ENCODE measurements at places on chromosomes 6 and 20.
A peak's percentile ranks its signal among the peaks of the same experiment; 100 is the strongest.

DNA sequence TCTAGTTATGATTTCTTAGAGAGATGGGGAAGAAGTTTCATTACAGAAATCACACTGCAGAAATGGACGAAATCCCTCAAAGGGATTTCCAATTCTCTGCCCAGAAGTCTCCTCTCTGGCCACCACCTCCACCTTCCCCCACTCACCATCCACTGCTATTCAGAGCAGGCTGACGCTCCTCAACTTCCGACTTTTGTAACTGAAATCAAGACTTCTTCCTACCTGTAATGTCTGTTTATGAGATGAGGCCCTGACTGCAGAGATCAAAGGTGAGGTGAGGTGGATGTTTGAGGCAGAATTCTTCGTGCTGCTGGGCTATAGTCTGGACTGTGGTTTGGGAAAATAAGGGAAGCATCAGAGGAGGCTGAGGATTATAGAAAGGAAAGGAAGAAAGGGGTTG lies 385.2 kb upstream of the ARID1B start:
- DNase-seq, result no peak

DNA sequence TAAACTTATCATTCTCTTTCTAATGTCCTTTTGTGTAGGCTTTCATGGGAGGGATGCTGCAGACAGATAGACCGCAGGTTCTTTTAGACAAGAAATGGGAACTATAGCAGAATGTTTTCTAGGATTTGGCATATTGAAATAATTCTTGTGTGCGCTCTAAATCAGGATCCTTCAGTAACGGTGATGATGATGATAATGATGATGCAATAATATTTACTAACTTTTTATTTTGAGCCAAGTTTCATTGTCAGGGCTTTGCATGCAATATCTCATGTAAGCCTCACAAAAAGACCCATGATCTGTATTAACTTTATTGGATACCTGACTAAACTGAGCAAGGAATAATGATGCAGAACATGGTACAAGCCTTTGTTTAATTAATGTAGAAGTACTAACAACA lies 280.1 kb downstream of the HAO1 start:
- DNase-seq, result no peak

DNA sequence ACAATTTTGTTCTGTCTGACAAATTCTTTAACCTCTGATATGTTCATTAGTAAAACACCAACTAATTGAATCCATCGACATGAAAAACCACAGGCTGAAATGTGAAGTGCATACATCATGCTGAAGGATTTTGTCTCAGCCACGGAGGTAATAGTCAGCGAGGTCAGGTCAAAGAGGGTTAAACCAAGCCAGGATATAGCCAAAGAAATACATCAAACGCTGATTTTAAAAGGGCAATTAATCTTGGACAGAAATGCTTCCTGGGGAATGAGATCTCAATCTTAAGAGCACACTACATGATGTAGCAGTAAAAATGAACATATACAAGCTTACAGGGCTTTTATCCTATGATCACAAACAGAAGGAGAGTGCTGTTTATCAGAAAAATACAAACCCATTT lies 106.7 kb downstream of the PRDM1 start:
- DNase-seq, result no peak

DNA sequence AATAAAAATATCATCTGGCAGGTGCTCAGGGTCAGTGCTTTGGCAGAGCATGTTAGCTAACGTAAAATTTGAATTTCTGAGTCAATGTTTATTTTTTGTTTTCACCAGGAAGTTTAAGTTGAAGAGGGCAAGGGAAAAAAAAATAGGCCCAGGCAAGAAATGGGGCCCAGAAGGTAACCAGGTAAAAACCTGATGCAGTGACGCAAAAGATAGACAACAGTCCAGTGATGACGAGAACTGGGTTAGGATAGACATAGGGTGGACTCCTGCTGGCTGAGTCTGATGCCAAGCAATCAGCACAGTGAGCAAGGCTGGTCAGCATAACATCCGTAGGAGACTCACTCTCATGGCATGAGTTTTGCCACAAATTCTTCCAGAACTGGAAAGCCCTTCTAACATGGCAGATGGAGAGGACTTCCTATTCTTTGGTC lies 42.2 kb downstream of the ZHX3 start:
- no peak for DNase-seq

DNA sequence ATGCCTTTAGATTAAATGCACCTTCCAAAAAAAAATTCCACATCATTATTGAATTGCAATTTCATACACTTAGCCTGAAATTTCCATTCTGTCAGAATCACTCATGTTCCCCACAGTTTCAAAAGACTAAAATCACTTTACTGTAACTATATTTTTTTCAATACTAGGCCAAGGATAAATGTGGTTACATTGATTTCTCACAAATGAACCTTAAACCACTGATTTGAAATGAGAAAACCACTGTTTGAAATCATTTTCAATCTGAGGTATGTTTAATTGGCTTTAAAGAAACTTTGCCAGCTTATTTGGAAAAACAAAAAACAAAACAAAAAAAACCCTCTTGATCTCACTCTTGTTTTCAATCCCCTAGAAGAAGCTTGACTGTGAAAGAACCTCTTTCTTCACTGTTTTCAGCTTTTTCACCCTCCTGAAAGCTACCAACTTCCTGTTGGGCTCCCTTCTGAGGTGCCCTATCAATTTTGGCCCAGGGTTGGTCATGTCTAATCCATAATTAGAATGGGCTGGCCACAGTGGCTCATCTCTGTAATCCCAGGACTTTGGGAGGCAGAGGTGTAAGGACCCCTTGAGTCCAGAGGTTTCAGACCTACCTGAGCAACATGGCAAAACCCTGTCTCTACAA lies 242.5 kb downstream of the ADGRG6 start:
- no peak for DNase-seq

DNA sequence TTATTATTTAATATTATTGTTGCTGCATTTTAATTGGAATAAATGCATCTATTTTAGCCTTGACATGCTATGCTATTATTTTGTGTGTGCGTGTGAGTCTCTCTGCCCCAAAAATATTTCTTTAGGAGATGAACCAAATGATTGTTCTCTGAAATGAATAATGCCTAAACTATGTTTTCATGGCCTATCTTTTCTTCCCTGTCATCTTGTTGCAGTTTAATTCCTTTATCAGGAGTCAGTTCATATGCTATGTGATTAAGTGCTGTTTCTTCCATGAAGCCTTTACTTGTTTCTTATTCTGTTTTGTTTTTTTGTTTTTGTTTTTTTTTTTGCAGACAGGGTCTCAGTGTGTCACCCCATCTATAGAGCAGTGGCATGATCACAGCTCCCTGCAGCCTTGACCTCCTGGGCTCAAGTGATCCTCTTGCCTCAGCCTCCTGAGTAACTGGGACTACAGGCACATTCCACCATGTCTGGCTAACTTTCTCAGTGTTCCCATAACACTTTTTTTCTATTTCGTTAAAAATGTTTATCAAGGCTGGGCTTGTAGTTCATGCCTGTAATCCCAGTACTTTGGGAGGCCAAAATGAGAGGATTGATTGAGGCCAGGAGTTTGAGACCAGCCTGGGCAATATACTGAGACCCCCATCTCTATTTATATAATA lies 25.7 kb downstream of the TPX2 start:
- DNase-seq, result no peak

GRCh38 chr6:44042989-44043478 lies 84.2 kb downstream of the MRPL14 start:
- no peak for DNase-seq

GRCh38 chr6:98777762-98778161 lies 56.6 kb upstream of the POU3F2 start:
- no peak for DNase-seq

- DNase-seq, result no peak
These were observed 38.3 kb upstream of the TMX4 start for GRCh38 chr20:8057871-8058270.

- peak; percentile 14 for DNase-seq
These were observed 10.5 kb downstream of the PLN start for GRCh38 chr6:118558464-118559217.

GRCh38 chr20:24823989-24824693 lies 124.9 kb upstream of the CST7 start:
- DNase-seq, result no peak

GRCh38 chr6:138044972-138045371 lies 62.2 kb downstream of the PERP start:
- no peak for DNase-seq

DNA sequence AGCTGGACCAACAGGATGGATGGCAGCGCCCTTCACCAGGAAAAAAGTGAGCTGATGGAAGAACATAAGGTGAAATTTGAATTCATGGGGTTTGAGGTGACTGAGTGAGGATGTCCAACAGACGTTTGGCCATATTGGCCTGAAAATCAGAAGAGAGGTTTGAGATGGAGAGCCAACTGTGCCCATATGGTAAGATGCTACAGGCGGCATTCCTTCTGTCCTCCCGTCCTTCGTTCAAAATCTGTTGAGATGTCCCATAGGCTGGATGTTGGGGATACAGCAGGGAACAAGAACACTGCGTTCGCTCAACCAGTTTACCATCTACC lies 468 bp upstream of the CMTR1 start:
- no peak for DNase-seq

DNA sequence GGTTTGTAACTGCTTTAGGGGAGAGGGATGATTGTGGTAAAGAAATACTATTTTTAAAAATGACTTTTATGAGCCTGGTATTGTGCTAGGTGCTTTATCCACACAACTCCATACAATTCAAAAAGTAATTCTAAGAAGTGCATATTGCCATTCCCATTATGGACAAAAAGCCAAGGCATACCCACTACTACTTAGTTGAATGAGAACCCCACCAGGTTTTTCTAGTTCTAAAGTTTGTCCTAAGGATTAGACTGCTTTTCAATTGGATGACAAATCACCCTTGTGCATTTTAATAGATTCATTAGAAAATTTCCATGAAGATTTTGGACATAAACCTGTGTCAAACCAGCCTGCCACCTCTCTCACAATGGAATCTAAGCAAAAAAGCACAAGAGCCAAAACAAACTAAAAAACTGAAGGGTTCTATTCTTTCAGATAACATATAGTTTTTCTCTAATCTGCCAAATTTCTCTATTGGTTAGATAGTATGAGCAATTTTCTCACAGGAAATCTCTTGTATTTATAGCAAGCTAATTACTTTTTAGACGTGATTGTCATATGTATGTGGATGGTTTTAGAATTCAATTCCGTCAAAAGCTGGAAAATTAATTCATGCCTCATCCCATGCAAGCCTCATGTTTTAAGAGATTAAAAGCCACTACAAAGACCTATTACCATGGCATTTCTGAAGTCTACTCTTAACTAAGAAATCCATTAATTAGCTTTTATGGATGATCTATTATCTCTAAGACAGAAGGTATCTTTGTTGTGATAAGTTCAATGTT lies 325.5 kb downstream of the RNGTT start:
- DNase-seq, result no peak

GRCh38 chr6:42375007-42375635 lies 76.6 kb downstream of the TRERF1 start:
- no peak for DNase-seq

- DNase-seq, result no peak
These were observed 18.2 kb downstream of the NCOA5 start for GRCh38 chr20:46071573-46071972.

- DNase-seq, result no peak
These were observed 111.3 kb downstream of the LY86 start for GRCh38 chr6:6699741-6700367.

- no peak for DNase-seq
These were observed 10.8 kb upstream of the BFSP1 start for GRCh38 chr20:17541996-17542395.

- peak; percentile 16 for DNase-seq
These were observed 17.6 kb downstream of the ARID1B start for GRCh38 chr6:156794546-156795354.

- no peak for DNase-seq
These were observed 333.7 kb downstream of the MEI4 start for GRCh38 chr6:77986380-77987034.

GRCh38 chr6:167807200-167807599 lies 19.5 kb upstream of the AFDN start:
- DNase-seq, result no peak

Data from T-helper 22 cell (primary cell).